ENCODE measurements at places on chromosomes 7 and 10.

DNA sequence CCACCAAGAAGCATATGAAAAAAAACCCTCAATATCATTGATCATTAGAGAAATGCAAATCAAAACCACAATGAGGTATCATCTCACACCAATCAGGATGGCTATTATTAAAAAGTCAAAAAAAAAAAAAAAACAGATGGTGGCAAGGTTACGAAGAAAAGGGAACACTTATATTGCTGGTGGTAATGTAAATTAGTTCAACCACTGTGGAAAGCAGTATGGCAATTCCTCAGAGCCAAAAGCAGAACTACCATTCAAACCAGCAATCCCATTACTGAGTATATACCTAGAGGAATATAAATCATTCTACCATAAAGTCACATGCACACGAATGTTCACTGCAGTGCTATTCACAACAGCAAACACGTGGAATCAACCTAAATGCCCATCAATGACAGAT is 46.0 kb downstream of the CNOT4 start:
- no peak for DNase-seq

- no peak for DNase-seq
Measured at GRCh38 chr10:61112771-61113170, 168.8 kb upstream of the RHOBTB1 start.

DNA sequence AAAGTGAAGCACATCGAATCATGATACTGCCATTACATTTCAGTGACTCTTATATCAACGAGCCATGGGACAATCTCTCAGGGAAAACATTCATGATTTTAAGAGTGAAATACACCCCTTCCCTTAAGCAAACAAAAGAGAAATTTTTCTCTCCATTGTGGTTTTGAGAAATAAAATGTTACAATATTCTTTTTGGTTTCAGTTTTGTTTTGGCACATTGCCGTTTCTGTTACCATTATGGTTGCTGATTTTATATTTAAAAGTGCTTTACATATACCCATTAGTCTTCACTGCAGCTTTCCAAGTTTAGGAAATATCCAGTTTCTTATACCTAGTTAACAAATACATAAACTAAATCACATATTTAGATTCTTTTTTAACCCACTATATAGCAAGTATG is 126.8 kb upstream of the SEM1 start:
- DNase-seq, result no peak

DNA sequence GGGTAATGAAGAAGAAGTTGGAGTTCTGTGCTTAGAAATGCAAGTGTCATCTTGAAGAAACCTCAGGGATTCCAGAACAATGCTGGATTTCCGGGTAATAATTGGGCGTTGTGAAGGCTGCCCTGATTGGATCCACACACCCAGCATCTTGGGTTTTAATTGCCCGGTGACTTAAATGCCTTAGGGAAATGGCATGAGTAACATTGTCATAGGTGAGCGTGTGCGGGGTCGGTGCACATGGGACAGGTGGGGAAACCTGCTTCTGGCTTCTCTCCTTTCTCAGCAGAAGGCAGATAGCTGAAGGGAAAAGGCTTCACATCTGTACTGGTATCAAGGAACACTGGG is 15.2 kb upstream of the CAMK1D start:
- DNase-seq, result no peak

GRCh38 chr7:36308031-36308430 is 81.6 kb upstream of the ANLN start:
- DNase-seq, result no peak

- no peak for DNase-seq
Measured at GRCh38 chr7:4745265-4745919, 30.0 kb upstream of the AP5Z1 start.

GRCh38 chr7:41882745-41883420 is 180.0 kb upstream of the INHBA start:
- peak; percentile 31 for DNase-seq

DNA sequence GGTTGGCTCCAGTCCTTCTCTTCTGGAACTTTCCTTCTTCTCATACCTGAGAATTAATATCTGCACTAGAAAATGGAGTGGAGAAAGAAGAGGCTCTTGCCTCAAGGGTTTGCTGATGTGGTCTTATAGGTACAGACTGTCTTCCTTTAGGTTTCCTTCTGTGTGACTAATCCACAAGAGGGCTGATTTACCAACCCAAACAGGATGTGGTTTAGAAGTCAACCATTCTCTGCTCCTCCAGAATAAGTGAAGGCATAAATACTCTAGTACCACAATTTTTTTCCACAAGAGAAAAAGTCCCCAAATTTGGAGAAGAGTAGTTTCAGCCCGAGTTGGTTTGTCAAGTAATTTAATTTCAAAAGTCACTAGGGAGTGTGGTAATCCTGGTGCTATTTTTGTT is 85.8 kb downstream of the NRP1 start:
- no peak for DNase-seq

DNA sequence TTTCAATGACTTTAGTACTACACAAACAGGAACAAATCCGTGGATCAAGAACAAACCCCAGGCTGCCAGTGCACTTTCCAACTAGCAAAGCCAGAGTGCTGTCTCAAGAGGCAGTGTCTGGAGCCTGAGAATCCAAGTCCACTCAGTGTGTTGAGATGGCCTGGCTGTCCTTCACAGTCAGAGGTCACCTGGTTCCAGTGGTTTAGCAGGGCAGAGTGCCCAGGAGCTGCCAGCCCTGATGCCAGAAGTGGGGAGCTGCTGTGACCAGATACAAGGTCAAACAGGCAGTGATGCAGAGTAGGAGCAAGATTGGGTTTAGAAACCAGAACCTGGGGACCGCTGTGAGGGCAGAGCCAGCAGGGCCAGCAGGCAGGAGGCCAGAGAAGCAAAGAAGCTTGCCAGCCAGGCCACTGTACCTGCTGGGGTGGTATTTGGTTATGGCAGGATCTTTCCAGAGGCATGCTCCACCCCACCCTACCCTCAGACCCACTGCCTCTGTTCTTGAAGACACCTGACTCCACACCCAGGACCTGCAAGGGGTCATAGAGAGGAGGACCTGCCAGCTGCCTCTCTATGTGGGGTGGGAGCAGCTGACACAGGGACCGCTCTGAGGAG is 35.6 kb upstream of the C10orf90 start:
- no peak for DNase-seq

GRCh38 chr10:124691002-124691401 is 53.2 kb downstream of the FAM53B start:
- no peak for DNase-seq

DNA sequence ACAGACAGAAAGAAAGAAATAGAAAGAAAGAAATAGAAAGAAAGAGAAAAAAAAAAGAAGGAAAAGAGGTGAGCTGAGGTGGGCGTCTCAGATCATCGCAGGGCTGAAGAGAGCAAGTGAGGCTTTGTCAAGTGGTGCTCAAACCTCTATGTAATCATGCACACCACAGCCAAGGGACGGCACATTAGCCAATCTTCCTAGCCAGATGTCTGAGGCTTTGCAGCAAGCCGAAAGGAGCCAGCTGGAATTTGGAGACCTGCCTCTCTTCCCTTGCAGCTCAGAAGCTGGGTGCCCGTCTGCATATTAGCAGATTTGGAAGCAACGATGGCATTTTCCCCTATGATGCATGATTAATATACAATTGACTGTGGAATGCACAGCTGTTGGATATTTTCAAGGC is 52.5 kb downstream of the ADRA2A start:
- no peak for DNase-seq

- no peak for DNase-seq
Measured at GRCh38 chr7:99120501-99120900, 23.4 kb downstream of the SMURF1 start.

GRCh38 chr10:103888113-103888841 is 29.7 kb downstream of the STN1 start:
- peak; percentile 30 for DNase-seq

- DNase-seq, result peak; percentile 81
Measured at GRCh38 chr10:70602665-70603448, at the start of gene PRF1. Gene PRF1, minus strand, starts transcription at chr10:70602741. Its CDS starts 1,839 bp downstream, at chr10:70600902.

GRCh38 chr7:104621321-104621720 is 292.9 kb downstream of the LHFPL3 start:
- no peak for DNase-seq

DNA sequence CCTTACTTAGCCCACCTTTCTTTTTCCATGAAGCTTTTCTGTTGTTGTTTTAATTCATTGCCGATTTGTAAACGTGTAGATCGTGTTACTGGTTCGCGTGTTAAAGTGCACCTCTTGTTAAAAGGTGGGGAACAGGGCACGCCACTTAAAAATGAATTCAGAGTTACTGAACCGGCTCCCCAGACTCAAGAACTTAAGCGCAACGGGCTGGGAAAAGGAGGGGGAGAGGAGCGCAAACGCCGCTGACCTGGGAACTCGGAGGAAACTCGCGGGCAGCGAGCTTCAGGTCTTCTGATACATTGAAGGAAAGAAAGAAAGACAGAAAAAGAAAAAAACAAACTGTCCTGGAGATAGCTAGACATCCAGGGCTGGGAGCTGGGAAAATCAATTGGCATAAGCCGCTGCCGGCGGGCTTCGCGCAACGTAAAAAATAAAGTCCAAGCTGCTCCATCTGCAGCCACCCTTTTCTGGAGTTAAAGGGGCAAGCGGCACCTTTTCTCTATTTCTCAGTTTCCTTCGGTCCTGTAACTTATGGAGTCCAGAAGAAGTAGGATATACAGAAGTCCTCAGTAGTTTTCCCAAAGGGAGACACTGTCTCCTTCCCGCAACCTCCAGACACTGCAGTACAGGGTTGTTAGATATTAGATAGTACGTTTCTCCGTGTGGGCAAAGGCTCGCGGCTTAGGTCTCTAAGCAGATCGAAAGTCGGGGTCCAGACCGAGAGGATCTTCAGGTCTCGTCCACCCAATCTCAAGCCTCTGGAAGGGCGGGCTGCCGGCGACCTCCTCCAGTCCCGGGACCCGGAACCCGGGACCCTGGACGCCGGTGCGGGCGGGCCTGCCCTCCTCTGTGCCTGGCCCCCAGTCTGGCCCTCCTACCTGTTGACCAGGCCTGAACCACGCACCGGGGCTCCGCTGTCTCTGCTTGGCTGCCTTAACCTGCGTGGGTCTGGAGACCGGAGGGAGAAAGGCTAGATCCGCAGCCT is 1.8 kb upstream of the DLX6 start:
- DNase-seq, result no peak

- no peak for DNase-seq
Measured at GRCh38 chr7:28999895-29000716, 42.0 kb upstream of the TRIL start.

DNA sequence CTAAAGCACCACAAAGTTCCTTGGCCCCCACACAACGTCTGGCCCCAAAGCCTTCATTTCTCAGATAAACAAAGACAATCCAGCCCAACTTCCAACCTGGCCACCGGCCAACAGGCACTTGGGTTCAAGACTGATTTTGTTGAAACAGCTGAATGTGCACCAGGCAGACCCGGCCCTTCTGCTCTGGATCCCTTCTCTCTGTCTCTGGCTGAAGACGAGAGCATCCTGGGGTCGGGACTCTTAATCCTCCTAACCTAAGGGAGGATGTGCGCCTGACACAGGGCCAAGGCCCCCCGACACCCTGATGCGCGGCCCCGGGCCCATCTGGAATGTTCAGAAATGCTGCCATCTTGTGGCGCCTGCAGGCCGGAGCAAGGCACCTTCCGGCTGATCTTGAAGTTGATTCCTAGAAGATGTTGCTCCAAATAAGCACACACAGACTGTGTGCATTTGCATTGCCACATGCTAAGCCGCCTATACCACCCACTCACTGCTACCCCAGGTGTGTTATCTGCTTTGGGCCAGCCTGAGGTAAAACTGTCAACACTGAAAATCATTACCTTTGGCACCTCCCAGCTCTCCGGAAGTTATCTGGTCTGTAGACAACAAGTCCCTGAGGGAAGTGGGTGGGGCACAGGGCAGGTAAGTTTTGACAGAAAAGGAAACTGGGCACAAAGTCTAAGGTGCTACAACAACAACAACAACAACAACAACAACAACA is 98.4 kb upstream of the HABP2 start:
- peak; percentile 40 for DNase-seq

GRCh38 chr7:125098377-125098970 is 168.8 kb upstream of the POT1 start:
- no peak for DNase-seq

- no peak for DNase-seq
Measured at GRCh38 chr7:41449286-41449685, 253.6 kb downstream of the INHBA start.

DNA sequence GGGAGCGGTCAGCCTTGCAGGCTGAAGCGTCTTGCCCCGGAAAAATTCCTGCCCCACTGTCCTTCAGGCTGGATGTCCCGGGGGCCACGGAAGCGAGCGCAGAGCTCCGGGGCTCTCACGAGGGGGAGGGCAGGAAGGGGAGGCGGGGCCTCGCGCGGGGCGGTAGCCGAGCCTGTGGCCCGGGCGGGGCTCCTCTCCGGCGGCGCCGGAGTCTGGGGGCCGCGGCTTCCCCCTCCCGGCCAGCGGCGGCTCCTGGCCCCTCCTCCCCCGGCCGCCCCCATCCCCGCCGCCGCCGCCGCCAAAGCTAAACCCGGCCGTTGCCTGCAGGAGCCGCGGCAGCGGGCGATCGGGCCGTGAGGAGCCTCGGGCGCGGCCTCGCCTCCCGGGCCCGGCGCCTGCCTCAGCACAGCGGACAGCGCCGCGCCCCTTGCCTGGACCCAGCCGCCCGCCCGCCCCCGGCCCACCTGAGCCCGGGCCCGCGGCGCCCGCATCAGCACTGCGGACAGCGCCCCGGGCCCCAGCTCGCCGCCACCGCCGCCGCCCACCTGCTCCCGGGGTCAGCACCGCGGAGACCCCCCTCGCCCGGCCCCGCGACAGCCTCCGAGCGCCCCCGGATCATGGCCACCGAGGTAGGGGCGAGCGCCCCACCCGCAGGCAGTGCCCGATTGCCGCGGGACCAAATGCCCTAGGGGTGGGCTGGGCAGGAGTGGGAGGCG is at the start of gene GOLGA7B:
GOLGA7B (plus strand) TSS at position 157 of the 716 bp plus-strand sequence; CDS start at position 618, 461 bp downstream.
- DNase-seq, result peak; percentile 72

- no peak for DNase-seq
Measured at GRCh38 chr7:26535483-26536007, 243.9 kb downstream of the SNX10 start.

All from stimulated activated CD4-positive, alpha-beta T cell treated with anti-CD3 and anti-CD28 coated beads, Interleukin-15, amount 100 ng/mL, for 24 hours (primary cell).